ENCODE measurements at places on chromosomes 13 and 19.

GRCh38 chr13:33817513-33817900, 442 bp upstream of the RFC3 start:
- H3K4me1 ChIP-seq, result peaks cover 40% of the 10 kb centered on the region
- peak overlapping the region; percentile 90 for H3K27ac ChIP-seq
- DNase-seq, result no peak
- H3K4me3 ChIP-seq, result peak overlapping the region; percentile 97
- H3K27me3 ChIP-seq, result peaks cover 8% of the 10 kb centered on the region

GRCh38 chr19:31185261-31185660, 164.0 kb downstream of the TSHZ3 start:
- no peaks in the 10 kb centered on the region for H3K4me1 ChIP-seq
- no peak overlapping the region for H3K27ac ChIP-seq
- no peaks in the 10 kb centered on the region for H3K36me3 ChIP-seq

GRCh38 chr19:29643361-29643935, 21.8 kb upstream of the PLEKHF1 start:
- peaks cover 20% of the 10 kb centered on the region for H3K4me1 ChIP-seq
- peaks cover 6% of the 10 kb centered on the region for H3K27me3 ChIP-seq
- no peaks in the 10 kb centered on the region for H3K36me3 ChIP-seq
- no peak overlapping the region for H3K4me3 ChIP-seq
- no peak overlapping the region for H3K27ac ChIP-seq

DNA sequence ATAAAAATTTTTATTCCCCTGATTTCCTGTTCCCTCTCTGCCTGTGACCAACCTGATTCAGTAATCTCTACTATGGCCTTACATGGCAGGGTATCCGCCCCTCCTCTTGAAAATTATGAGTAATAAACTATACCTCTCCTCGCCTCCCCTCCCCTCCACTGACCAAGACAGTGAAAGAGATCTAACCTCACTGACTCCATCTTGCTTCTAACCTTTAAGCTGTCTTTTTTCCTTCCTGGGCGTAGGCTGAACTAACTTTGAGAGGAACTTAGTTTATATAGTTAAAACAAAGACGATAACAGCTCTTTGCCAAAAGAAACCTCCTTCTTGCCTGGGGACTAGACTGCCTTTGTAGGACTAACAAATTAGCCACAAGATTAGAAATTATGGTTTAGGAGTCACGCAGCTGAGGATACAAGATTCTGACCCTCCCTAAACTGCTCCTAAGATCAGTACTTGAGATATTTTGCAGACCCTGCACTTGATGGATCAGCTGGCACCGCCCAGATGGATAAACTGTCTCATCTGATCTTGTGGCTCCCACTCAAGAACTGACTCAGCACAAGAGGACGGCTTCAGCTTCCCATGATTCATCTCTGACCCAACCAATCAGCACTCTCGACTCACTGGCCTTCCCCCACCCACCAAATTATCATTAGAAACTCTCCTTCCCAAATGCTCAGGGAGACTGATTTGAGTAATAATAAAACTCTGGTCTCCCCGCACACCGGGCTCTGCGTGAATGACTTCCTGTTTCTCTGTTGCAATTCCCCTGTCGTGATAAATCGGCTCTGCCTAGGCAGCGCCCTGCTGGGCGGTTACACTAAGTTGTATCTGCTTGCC, 187.1 kb downstream of the TDRD3 start:
- DNase-seq, result no peak
- no peaks in the 10 kb centered on the region for H3K36me3 ChIP-seq
- H3K4me3 ChIP-seq, result no peak overlapping the region
- H3K27me3 ChIP-seq, result no peaks in the 10 kb centered on the region

GRCh38 chr13:73902296-73902695, 231.9 kb downstream of the KLF12 start:
- H3K4me1 ChIP-seq, result no peaks in the 10 kb centered on the region
- no peak overlapping the region for H3K4me3 ChIP-seq
- H3K27ac ChIP-seq, result no peak overlapping the region
- no peaks in the 10 kb centered on the region for H3K27me3 ChIP-seq

DNA sequence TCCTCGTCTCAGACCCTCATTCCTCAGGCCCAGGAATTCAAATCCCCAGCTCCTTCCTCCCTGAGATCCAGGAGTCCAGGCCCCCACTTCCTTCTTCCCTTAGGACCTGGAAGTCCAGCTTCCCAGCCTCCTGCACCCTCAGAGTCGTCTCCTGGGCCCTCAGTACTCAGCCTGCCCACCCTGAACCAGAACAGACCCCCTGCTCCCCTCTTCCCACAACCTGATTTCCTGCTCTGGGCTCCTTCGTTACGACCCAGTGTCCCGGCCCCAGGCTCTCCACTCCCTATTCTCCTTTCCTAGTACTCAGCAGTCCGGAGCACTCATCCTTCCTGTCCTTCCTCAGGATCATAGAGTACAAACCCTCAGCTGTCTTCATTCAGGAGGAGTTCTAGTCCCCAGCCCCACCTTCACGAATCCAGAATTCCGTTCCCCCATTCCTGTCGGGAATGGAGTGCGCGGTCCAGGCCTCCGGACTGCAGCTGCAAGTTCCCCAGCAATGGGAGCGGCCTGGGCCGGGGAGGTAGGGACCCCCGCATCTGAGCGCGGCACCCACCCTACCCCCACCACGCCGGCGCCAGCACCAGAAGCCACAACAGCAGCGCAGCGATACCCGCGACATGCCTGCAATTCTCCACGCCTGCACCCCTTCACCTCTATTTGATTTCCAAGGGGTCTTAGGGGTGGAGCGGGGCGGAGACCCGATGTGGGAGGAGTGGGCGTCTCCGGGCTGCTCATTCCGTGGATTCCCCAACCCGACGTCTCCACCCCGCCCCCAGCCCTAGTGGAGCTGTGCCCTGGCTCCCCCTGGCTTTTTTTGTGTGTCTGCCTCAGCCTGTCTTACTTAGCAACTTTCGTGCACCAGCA, 12.7 kb downstream of the EGLN2 start:
- H3K4me1 ChIP-seq, result peaks cover 39% of the 10 kb centered on the region
- peaks cover 33% of the 10 kb centered on the region for H3K36me3 ChIP-seq
- H3K4me3 ChIP-seq, result peak overlapping the region; percentile 80
- DNase-seq, result no peak
- peak overlapping the region; percentile 63 for H3K27ac ChIP-seq

DNA sequence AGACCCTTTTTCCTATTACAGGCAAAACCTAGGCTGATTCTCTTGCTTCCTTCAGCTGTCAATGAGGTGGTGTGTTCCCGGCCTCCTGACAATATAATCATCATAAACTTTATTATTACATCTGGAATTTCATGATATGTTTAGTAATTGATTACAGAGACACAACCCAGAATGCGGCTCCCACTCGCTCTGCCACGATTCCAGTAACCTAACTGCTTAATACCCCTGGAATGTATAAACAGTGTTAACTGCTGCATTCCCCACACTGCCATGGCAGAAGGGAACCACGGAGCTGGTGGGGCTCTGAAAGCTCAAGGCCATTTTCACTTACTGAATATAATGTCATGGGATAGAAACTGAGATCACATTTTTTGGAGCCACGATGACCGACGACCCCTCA, 17.1 kb downstream of the TSHZ3 start:
- H3K36me3 ChIP-seq, result no peaks in the 10 kb centered on the region
- H3K27ac ChIP-seq, result no peak overlapping the region
- peaks cover 13% of the 10 kb centered on the region for H3K27me3 ChIP-seq
- DNase-seq, result no peak
- no peak overlapping the region for H3K4me3 ChIP-seq

DNA sequence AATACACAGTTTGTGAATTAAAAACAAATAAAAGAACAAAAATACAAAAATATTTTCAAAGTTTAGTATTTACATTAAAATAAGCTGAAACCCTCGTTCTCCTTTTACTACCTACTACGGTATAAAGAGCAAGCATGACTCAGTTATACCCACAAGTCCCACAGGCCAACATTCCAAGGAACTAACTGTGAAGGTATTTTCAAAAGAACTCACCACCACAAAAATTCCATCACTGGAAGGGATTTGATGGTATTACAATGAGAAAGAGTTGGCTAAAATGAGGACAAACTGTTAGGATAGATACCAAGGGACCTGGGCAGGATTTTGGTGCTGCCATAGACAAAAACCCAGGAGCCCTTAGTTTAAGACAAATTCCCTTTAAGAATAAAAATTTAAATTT, 122.7 kb downstream of the TBC1D4 start:
- H3K36me3 ChIP-seq, result peaks cover 4% of the 10 kb centered on the region
- no peak for DNase-seq
- H3K27ac ChIP-seq, result no peak overlapping the region
- no peak overlapping the region for H3K4me3 ChIP-seq
- no peaks in the 10 kb centered on the region for H3K27me3 ChIP-seq

DNA sequence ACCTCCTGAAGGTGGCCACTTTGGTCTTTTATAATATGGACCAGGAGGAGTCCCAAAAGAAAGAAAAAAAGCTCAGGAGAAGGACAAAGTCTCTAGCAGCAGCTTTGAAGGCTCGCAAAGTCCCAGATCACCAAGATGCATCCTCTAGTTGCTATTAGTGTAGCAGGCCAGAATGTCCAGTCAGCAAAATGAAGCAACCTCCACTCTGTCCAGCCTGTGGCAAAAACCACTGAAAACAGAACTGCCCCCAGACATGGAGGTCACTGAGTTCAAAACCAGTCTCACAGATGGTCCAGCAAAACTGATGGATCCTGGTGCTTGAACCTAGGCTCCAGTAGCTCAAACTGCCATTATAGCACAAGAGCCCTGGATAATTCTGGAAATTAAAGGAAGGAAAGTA, 10.4 kb downstream of the LILRB4 start:
- peaks cover 2% of the 10 kb centered on the region for H3K36me3 ChIP-seq
- no peak overlapping the region for H3K4me3 ChIP-seq
- H3K27me3 ChIP-seq, result peaks cover 4% of the 10 kb centered on the region
- no peak overlapping the region for H3K27ac ChIP-seq

GRCh38 chr19:49196527-49197240, 39.1 kb downstream of the TRPM4 start:
- no peaks in the 10 kb centered on the region for H3K4me1 ChIP-seq
- peaks cover 4% of the 10 kb centered on the region for H3K27me3 ChIP-seq
- no peaks in the 10 kb centered on the region for H3K36me3 ChIP-seq
- no peak for DNase-seq
- H3K4me3 ChIP-seq, result no peak overlapping the region
- H3K27ac ChIP-seq, result no peak overlapping the region

DNA sequence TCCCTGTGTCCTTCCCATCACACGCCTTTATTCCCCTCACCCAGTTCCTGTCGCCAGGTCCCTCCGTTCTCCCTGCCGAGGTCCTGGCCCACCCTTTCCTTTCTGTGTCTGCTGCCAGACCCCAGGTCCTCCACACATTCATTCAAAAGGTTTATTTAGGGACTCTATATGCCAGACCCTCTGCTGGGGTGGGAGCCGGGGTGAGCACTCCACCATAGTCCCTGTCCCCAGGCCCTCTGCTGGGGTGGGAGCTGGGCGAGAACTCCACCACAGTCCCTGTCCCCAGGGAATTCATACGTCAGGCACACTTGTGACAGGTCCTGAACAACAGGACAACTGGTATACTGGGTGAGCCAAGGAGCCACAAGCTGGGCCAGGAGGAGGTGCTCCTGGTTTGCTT, 34.4 kb upstream of the TUBGCP3 start:
- H3K27ac ChIP-seq, result no peak overlapping the region
- H3K36me3 ChIP-seq, result no peaks in the 10 kb centered on the region
- DNase-seq, result no peak
- H3K27me3 ChIP-seq, result peaks cover 2% of the 10 kb centered on the region

DNA sequence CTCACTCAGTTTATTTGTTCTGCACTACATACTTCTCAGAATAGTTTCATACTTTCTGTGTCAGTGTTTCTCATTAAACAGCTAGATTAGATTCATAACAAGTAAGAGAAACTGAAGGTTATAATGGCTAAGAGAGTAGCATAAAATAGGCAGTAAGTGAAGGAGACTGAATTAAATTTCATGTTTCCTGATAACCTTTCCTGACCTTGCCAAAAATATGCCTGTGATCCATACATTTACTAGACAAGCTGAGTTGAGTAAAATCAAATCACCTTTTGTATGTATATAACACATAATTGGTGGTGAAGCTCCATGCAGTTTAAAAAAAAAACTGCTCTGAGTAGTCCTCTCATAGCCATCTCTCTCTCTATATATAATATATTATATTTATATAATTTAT, 545.3 kb upstream of the PCDH20 start:
- no peaks in the 10 kb centered on the region for H3K4me1 ChIP-seq
- DNase-seq, result no peak
- H3K36me3 ChIP-seq, result no peaks in the 10 kb centered on the region
- H3K27me3 ChIP-seq, result no peaks in the 10 kb centered on the region

GRCh38 chr13:89029062-89029461, 1357.9 kb downstream of the SLITRK5 start:
- no peak for DNase-seq
- no peaks in the 10 kb centered on the region for H3K27me3 ChIP-seq
- no peaks in the 10 kb centered on the region for H3K36me3 ChIP-seq
- H3K4me1 ChIP-seq, result no peaks in the 10 kb centered on the region
- no peak overlapping the region for H3K4me3 ChIP-seq

GRCh38 chr13:78033509-78033908, 114.9 kb upstream of the EDNRB start:
- DNase-seq, result no peak
- no peak overlapping the region for H3K4me3 ChIP-seq
- peaks cover 3% of the 10 kb centered on the region for H3K27me3 ChIP-seq
- H3K27ac ChIP-seq, result no peak overlapping the region
- no peaks in the 10 kb centered on the region for H3K4me1 ChIP-seq

GRCh38 chr19:42074513-42075363, 1.2 kb upstream of the ZNF574 start:
- H3K4me1 ChIP-seq, result peaks cover 37% of the 10 kb centered on the region
- DNase-seq, result no peak
- H3K4me3 ChIP-seq, result peak overlapping the region; percentile 97
- peaks cover 5% of the 10 kb centered on the region for H3K27me3 ChIP-seq
- peak overlapping the region; percentile 99 for H3K27ac ChIP-seq

GRCh38 chr19:1291761-1292418, 6.2 kb downstream of the EFNA2 start:
- peaks cover 8% of the 10 kb centered on the region for H3K27me3 ChIP-seq
- H3K4me3 ChIP-seq, result no peak overlapping the region
- DNase-seq, result no peak
- H3K36me3 ChIP-seq, result no peaks in the 10 kb centered on the region
- no peak overlapping the region for H3K27ac ChIP-seq
